Neural progenitor cell (in vitro differentiated cells): ENCODE measurements at places on chromosomes 1 and 21. TPM values are rescaled to one million over a fixed set of nuclear protein-coding genes. Genes with fewer than 3 reads are reported as not detected.

Gene EXTL1
- total RNA-seq, result 0.95 and 2.1 TPM in 2 replicates

GRCh38 chr21:38561613-38562581 is 63.6 kb upstream of the ERG start:
- no peak for DNase-seq

DNA sequence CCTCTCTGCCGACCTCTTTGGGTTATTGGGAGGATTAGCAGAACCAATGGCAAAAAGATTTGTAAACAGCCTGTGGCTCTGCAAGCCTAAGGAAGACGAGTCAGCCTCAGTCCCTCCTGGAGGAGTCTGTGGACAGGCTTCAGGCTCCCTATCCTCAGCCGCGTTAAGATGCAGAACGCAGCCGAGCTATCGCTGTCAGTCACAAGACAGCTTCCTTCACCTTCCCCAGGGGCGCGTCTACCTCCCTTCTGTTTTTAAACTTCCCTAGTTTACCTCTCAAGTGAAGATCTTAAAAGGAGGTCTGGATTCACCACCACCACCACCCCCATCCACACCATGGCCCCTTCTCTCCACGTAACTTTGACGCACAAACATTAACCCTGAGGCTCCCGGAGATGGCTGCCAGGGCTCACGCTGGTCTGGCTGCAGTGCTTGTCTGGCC is 738 bp downstream of the CAMK1G start:
- DNase-seq, result peak; percentile 27

- DNase-seq, result no peak
These were observed 28.8 kb downstream of the ABCG1 start for GRCh38 chr21:42247716-42248115.

DNA sequence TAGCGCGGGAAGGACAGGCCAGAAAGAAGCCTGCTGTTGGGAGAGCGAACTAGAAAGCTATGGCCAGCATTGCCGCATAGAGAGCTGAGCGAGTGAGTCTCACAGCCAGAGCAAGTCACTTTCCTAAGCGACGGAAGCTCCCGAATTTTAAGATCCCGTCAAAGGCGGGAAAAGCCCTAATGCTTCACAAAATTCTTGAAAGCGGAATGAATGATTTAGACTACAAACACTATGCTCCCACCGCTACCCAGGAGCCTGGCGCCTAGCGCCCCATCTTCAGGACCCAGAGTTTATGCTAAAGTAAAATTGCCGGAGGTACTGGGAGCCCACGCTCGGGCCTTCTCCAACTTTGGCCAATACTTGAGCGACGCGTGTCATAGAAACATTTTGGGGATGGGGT is 409.9 kb upstream of the ESRRG start:
- peak; percentile 15 for DNase-seq

Gene HFM1
- total RNA-seq, result 15.1 and 36.3 TPM in 2 replicates

DNA sequence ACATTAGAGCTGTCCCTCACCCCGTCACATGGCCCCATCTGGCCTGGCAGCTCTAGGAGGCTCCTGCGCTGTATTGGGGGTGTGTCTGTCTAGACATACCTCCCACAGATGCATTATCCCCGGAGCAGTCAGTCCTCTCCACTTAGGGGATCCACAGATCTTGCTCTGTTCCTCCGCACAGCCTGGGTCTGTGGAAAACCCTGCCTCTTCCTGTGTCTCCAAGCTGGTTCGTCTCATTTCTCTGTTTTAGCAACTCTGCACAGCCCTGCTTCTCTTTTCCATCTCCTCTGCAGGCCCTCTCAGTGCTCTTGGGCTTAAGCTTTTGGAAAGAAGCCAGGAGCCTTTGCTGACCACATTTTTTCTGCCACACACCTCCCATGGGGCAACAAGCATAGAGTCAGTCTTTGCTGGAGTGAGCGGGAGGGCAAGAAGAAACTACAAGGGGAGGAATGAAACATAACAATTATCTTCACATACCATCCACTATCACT is 241.5 kb downstream of the FOXD2 start:
- no peak for DNase-seq
